ENCODE measurements at places on chromosomes 12 and 14. TPM values are rescaled to one million over a fixed set of nuclear protein-coding genes. Genes with fewer than 3 reads are reported as not detected.

ZNF219 gene
- total RNA-seq, result 4.3 TPM

CPSF6 gene
- total RNA-seq, result 104 TPM

NRL gene
- 3.4 TPM for total RNA-seq

NKX2-8 gene
- not detected for total RNA-seq

COPS7A gene
- total RNA-seq, result 29.8 TPM

MMP17 gene
- 0.54 TPM for total RNA-seq

MYF6 gene
- not detected for total RNA-seq

METAP2 gene
- total RNA-seq, result 64.3 TPM

NABP2 gene
- 43.4 TPM for total RNA-seq

CCDC177 gene
- not detected for total RNA-seq

GLTP gene
- 20.2 TPM for total RNA-seq

SERPINA10 gene
- not detected for total RNA-seq

KRT6B gene
- total RNA-seq, result not detected

PLEKHH1 gene
- 0.68 TPM for total RNA-seq

ACAD10 gene
- total RNA-seq, result 40.3 TPM

ACOT6 gene
- total RNA-seq, result not detected

IAPP gene
- not detected for total RNA-seq

LRRC43 gene
- total RNA-seq, result 0.50 TPM

CBLN3 gene
- 3.2 TPM for total RNA-seq

PIWIL1 gene
- total RNA-seq, result not detected

STYK1 gene
- total RNA-seq, result 3.1 TPM

All from activated naive CD8-positive, alpha-beta T cell treated with anti-CD3 and anti-CD28 coated beads, Interleukin-2, amount 10 ng/mL, durations not matched to agents 7 days and 5 days (primary cell).